Mesendoderm (in vitro differentiated cells): ENCODE measurements at places on chromosomes 12 and 14.

DNA sequence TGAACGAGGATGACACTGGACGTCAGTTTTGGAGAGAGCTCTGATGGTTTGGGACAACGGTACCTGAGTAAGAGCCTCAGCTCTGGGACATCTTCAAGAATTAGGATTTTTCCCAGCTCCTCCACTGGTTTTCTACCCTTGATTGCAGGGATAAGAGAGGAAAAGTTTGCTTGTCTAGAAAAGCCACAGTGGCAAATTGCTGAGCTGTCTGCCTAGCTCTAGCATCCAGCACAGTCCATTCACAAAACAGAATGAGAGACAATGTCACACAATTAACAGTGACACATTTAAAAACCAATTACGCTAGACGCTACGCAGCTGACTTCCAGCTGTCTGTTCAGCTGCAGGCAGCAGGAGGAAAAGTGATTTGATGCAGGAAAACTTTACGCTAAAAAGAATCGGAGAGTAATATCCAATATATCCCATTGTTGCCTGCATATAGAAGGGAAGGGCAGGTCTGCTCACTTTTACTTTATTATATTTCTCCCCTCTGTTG lies 168.1 kb upstream of the PRICKLE1 start:
- DNase-seq, result no peak

DNA sequence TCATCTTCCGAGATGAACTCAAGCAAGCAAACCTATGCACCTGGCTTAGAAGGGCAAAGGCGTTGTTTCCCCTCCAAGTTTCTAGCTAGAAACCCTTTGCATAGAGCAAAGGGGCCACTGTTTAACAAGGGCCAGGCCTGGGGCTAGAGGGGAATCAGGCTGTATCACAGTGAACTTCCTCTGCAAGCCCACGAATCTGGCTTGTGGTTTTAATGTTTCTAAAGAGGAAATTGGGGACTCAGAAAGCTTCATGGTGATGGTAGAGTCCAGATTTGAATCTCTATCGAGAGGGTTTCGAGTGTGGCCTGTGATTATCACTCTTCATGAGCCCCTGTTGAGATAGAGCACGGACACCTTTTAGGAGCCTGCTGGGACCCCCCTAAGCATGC lies 189.9 kb downstream of the VRK1 start:
- no peak for DNase-seq

GRCh38 chr14:105141486-105142281 lies 26.9 kb downstream of the JAG2 start:
- no peak for DNase-seq

DNA sequence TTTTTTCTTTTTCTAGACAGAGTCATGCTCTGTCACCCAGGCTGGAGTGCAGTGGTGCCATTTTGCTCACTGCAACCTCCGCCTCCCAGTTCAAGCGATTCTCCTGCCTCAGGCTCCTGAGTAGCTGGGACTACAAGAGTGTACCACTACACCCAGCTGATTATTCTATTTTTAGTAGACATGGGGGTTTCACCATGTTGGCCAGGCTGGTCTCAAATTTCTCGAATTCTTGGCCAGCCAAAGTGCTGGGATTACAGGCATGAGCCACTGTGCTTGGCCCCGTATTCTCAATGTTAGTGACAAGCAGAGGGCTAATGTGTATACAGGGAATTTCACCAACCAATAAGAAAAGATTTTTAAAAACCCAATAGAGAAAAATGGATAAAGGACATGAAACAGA lies 8.4 kb downstream of the PLBD2 start:
- no peak for DNase-seq

DNA sequence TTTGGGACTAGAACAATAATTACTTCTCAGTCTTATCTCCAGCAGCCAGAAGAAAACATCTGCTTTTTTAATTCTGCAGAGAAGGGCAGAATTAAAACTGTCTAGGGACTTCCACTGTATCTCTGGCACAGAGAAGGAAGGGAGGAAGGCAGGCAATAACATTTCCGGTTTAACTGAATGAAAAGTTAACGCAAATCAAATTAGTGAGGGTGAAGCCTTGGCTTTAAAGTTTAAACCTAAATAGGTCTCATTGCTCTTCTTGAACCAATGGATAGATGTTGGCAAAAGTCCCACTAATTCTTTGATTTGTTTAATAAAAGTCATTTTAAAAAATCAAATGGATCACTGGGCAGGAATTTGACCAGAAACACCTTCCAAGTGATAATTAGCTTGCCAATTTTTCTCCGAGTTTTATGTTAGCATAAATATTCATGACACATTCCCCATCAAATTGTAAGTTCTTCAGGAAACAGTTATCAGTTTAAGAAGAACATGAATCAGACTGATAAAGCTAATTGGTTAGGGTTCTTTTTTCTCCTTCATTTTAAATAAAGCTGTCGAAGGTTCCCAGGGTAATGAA lies 181.9 kb downstream of the SLC15A5 start:
- no peak for DNase-seq

DNA sequence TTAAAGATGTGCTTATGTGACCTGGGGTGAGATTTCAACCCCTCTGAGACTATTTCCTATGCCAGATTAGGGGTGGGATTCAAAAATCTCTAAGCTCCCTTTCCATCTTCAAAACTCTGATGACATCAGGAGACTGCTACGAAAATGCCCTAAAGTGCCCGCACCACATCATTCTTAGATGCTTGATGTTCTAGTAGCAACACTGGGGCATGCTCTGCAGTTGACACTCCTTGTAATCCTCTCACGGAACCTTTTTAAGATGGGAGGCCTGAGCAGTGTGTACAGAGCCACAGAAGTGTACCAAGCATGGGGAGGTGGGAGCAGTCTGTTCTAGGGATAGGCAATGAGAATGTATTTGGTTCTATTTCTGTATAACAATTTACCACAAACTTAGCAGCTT lies 12.2 kb downstream of the FOS start:
- no peak for DNase-seq

DNA sequence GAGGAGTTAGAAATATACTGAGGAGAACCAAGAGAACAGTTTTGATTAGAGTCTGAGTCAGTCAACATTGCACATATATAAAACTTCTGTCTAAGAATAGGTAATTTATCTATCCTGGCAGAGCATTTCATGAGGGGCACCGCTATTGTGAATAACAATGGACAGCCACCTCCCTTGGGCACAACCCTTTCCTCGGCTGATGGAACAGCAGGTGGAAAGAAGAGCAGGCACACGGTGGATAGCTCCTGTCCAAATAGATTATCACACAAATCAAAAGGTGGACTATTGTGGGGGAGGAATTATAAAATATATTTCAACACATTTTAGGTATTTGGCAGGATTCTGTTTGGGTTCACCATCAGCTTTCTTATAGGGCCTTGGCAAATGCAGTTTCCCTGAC lies 84.0 kb upstream of the PTPRB start:
- DNase-seq, result no peak

GRCh38 chr12:90546511-90546910 lies 408.5 kb downstream of the CCER1 start:
- DNase-seq, result no peak

GRCh38 chr12:119235197-119235751 lies 56.5 kb downstream of the HSPB8 start:
- peak; percentile 62 for DNase-seq

DNA sequence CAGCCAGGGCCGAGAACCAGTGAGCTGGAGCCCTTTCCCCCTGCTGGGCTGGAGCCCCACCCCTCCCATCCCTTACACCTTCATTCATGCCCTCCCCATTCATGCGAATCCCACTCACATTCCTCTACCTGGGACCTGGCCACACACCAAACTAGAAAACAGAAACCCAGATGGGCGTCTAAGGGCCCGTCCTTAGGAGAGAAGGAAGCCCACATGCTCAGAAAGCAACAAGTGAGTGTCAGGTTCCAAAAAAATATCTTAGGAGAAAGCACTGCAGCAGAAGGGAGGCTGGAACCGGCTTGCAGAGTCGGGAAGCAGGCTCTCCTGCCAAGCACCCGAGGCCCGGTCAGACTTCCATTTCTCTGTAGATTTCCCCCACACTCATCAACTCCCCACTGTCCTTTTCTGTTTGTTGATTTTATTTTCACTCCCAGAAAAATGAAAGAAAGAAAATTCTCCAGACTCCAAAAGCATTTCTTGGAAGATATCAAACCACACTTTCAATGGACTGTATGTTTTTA lies 13.6 kb downstream of the BCL11B start:
- DNase-seq, result no peak

- DNase-seq, result no peak
Measured at GRCh38 chr12:67541625-67541991, 106.9 kb upstream of the DYRK2 start.

- no peak for DNase-seq
Measured at GRCh38 chr12:52710730-52711129, 7.4 kb upstream of the KRT77 start.

GRCh38 chr14:51441001-51441400 lies 201.0 kb downstream of the TMX1 start:
- DNase-seq, result peak; percentile 40

DNA sequence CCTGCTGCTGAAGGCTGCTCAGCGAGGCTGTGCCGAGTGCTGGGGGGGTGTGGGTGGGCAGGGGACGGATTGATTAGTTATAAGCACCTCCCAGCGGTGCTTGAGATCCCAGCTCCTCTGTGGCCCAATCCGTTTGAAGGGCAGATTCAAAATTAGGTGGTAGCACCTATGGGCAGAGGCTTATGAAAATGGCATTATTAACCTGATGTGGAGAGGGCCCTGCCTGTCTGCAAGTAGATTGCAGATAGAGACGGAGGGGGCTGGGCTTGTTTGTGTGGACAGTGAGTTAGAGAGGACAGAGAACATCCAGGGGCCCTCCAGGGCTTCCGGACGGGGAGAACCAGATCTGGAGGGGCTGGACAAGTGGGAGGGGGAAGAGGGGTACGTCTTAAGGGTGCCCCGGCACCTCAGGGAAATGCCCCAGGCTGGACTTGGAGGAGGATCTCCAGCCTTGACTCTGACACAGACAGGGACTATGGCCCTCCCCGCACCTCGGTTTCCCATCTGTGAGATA lies at the start of gene RTL1:
RTL1 (minus strand) TSS at position 51 of the 514 bp plus-strand sequence. CDS start 18,934 bp downstream, outside the sequence.
- no peak for DNase-seq

DNA sequence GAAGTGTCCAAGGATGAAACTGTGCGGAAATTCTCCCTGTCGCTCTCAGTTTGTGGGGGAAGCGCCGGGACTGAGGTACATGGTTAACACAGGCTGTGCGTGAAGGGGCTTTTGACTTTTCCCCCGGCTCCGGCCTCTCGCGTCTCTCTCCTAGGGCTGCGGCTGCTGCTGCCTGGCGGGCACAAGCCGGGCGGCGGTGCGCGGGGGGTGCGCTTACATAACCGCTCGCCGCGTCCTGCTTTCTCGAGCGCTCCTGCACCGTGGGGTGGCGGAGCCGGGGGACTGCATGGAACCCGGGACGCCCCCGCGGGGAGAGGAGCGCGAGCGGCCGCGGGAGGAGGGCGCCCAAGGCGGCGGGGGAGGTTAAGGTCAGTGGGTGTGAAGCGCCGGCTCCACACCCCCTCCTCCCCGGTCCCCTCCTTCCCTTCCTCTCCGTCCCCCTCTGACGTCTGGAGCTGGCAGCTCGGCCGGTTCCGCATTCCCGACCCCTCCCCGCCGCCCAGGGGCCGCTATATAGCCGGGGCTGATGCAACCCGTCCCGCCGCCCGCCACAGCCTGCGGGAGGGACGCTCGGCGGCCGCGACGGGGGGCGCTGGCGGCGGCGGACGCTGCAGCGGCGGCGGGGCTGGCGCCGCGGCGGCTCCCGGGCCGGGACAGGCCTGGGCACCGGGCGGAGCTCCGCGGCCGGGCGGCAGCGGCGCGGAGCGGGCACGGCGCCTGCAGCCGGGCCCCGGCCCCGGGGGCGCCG lies at the start of gene JDP2:
JDP2 (plus strand) TSS at position 541 of the 748 bp plus-strand sequence. CDS start 9,899 bp downstream, outside the sequence.
- DNase-seq, result peak; percentile 90

- no peak for DNase-seq
Measured at GRCh38 chr12:54535474-54535873, 13.9 kb upstream of the PDE1B start.

DNA sequence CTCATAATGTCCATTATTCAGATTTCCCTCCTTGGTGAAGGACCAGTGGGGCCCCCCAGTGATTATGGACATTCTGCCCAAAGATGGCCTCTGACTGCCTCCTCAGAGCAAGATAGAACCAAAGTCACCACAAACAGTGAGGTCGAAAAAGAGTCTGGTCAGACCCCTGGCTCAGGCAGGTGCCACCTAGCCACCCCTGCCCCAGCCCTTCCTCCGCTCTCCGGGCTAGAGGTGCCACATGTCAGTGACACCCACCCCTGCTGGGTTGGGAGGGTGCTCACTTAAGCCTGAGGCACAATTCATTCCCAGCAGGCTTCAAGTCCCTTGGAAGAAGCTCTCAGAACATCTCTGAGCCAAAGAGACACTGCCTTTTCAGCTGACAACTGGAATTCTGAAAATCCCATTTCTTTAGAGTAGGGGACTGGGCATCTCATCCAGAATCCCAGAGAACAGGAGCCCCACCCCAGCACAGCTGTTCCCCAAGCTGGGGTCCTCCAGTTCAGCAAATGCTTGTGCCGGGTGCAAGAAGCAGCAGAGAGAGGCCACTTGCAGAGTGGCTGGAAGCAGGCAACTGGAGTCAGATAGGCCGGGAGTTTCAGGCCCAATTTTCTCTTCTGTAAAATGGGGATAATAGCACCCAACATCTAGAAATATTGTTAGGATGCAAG lies 50.3 kb downstream of the ISCA2 start:
- no peak for DNase-seq

DNA sequence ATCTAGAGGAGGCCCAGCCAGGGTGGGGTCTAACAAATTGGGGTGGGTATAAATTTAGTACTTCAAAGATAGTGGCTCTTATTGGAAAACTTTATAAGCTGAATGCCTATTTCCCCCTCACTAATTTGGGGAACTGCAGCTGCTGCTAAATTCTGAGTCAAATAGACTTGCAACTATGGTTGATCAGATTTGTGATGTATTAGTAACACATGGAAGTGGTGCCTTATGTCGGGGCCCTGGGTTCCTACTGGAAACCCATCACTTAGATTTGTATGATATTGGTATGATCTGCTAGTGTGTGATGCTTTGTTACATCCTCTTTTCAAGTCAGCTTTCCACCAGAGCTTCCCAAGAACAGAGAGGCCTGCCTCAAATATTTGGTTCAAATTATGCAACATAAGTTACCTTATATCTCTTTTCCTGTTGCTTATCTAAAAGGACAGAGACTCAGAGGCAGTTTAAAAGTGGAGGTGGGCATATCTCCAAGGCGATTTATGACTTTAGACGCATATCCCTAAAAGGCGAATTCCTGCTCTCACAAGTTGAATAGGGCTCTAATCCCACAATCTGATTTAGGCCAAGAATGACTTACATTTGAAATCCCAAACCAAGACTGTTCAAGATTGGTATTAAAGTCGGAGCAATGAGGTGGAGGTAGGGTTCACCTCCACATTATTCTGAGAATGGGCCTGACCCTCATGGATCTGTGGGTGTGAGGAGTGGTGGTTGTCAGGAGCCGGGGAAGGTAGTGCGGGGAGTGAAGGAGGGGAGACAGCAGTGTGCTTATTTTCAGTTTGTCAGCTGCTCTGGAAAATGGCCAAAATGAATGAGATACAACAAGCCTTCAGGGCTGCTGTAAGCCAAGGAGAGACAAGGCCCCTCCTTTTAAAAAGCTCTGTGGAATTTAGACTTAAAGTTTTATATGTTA lies 425.8 kb downstream of the RAD51B start:
- DNase-seq, result no peak
